Activated CD8-positive, alpha-beta T cell treated with anti-CD3 and anti-CD28 coated beads for 36 hours (primary cell): ENCODE measurements at places on chromosomes 7 and 10. TPM values are rescaled to one million over a fixed set of nuclear protein-coding genes. Genes with fewer than 3 reads are reported as not detected.

Gene ADAM8
- total RNA-seq, result 115 TPM

Gene HPSE2
- not detected for total RNA-seq

DNA sequence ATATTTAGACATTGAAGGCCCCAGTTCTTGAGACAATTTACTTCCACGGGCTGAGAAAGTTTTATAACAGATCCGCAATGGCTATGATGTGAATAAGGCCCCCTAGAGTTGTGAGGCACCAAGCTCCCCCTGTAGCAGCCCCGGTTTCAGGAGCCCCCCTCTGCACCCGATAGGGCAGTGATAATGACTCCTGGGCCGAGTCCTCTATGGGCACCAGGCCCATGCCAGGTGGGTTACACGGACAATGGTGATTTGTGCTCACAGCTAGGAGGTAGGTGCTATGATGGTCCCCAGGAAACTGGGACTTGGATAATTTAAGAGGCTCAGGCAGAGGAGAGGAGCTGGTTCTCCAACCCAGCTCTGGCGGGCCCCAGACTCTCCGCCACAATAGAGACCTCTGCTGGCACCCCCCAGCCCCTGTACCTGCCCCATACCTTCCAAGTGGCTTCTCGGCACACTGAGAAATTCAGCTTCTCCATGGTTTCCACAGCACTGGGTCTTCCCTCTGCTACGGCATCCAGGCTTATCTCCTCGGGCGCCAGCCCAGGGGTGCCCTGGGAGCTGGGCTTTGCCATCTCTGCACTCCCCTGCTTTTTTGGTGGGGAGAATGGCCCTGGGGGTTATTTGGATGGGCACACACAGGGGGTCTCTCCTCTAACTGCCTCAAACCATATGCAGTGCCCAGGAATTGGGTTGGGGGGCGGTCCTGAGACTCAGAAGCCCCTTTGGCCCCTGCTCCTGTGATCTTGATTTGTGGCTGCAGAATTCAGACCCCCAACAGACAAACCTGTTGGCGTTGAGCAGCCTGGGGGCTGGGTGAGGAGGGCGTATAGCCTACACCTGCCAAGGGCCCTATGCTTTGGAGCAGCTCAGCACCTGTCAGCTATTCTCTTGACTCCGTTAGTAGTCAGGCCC, 12.2 kb upstream of the KCP start:
- H3K27me3 ChIP-seq, result no peaks in the 10 kb centered on the region
- no peaks in the 10 kb centered on the region for H3K4me1 ChIP-seq
- H3K4me3 ChIP-seq, result no peak overlapping the region
- H3K27ac ChIP-seq, result no peak overlapping the region

GRCh38 chr10:52383088-52383487, 69.0 kb downstream of the DKK1 start:
- no peaks in the 10 kb centered on the region for H3K4me1 ChIP-seq
- no peak overlapping the region for H3K4me3 ChIP-seq
- no peak for DNase-seq
- no peak overlapping the region for H3K27ac ChIP-seq
- no peaks in the 10 kb centered on the region for H3K27me3 ChIP-seq

Gene LAMB1
- 0.36 TPM for total RNA-seq

Gene AMZ1
- 0.14 TPM for total RNA-seq

Gene AP1S1
- total RNA-seq, result 35.6 TPM

Gene FBXO24
- total RNA-seq, result 1.5 TPM

Gene PCLO
- total RNA-seq, result not detected

- DNase-seq, result no peak
- no peak overlapping the region for H3K4me3 ChIP-seq
- H3K27me3 ChIP-seq, result no peaks in the 10 kb centered on the region
- no peaks in the 10 kb centered on the region for H3K4me1 ChIP-seq
- H3K36me3 ChIP-seq, result no peaks in the 10 kb centered on the region
These were observed 312.4 kb upstream of the AUTS2 start for GRCh38 chr7:69285854-69286253.

- DNase-seq, result no peak
- H3K27me3 ChIP-seq, result peaks cover 11% of the 10 kb centered on the region
- H3K4me1 ChIP-seq, result no peaks in the 10 kb centered on the region
- H3K4me3 ChIP-seq, result no peak overlapping the region
These were observed 447.3 kb downstream of the KCNMA1 start for GRCh38 chr10:77190291-77190690.

- DNase-seq, result no peak
- H3K36me3 ChIP-seq, result no peaks in the 10 kb centered on the region
- no peak overlapping the region for H3K27ac ChIP-seq
- H3K4me1 ChIP-seq, result no peaks in the 10 kb centered on the region
- no peak overlapping the region for H3K4me3 ChIP-seq
- no peaks in the 10 kb centered on the region for H3K27me3 ChIP-seq
These were observed 69.3 kb downstream of the ETV1 start for GRCh38 chr7:13920053-13920697.

GRCh38 chr10:119655566-119656001, 4.4 kb downstream of the BAG3 start:
- H3K4me3 ChIP-seq, result peak overlapping the region; percentile 63
- peaks cover 47% of the 10 kb centered on the region for H3K4me1 ChIP-seq
- peaks cover 19% of the 10 kb centered on the region for H3K36me3 ChIP-seq

Gene UNCX
- total RNA-seq, result not detected

GRCh38 chr7:122056977-122057376, 87.1 kb downstream of the AASS start:
- no peaks in the 10 kb centered on the region for H3K27me3 ChIP-seq
- no peak for DNase-seq
- H3K4me3 ChIP-seq, result no peak overlapping the region
- H3K36me3 ChIP-seq, result no peaks in the 10 kb centered on the region
- no peaks in the 10 kb centered on the region for H3K4me1 ChIP-seq
- no peak overlapping the region for H3K27ac ChIP-seq

Gene HMX3
- 0.69 TPM for total RNA-seq

DNA sequence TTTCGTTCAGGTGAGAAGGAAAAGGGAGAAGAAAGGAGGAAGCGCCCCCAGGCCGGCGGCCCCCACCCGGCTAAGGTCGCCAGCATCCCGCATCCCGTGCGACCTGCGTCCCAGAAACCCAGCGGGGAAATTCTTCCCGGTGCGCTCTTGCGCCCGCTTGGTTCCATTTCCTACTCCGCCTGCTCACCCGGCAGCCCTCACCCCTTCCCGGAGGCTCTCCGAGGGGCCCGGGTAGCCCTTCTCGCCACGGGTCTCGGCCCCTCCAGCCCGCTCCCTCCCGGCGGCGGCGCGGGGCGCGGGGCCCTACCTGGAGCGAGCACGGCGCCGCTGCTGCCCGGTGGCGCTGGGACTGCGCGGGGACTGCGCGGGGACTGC, at the start of gene PRKCQ:
PRKCQ (minus strand) TSS at position 373 of the 375 bp plus-strand sequence. CDS start 65,141 bp downstream, outside the sequence.
- peak within 1 kb of the TSS; percentile 98 for H3K27ac ChIP-seq
- peaks cover 43% of the 10 kb centered on the region for H3K4me1 ChIP-seq
- DNase-seq, result no peak
- no peaks in the 10 kb centered on the region for H3K27me3 ChIP-seq

DNA sequence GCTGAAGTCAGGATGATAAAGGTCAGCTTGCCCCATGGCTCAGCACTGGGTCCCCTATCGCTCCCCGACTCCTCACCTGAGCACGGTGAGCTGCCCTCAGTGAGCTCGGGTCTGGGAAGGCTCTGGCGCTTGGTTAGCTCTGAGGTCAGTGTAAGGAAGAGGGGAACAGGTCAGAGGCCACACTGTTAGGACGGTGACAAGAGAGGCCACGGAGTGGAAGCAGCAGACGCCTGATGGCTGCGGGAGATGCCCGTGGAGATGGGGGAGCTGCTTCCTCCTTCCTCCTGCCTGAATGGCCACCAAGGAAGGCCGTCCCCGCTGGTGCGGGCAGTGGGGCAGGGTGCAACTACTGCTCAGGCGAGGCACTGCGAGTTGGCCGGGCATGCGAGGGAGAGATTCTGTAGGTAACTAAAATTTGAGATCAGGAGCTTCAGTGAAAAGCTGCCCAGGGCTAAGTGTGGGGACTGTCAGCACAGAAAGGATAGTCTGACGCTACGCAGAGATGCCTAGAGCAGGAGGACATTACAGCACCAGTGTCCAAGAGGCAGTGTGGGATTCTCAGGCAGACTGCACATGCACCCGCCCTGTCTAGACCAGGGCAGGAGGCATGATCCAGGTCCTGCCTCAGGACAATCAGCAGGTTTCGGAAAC, 231.3 kb upstream of the GRB10 start:
- no peaks in the 10 kb centered on the region for H3K27me3 ChIP-seq
- no peak for DNase-seq
- H3K36me3 ChIP-seq, result no peaks in the 10 kb centered on the region
- H3K4me3 ChIP-seq, result no peak overlapping the region
- no peaks in the 10 kb centered on the region for H3K4me1 ChIP-seq

DNA sequence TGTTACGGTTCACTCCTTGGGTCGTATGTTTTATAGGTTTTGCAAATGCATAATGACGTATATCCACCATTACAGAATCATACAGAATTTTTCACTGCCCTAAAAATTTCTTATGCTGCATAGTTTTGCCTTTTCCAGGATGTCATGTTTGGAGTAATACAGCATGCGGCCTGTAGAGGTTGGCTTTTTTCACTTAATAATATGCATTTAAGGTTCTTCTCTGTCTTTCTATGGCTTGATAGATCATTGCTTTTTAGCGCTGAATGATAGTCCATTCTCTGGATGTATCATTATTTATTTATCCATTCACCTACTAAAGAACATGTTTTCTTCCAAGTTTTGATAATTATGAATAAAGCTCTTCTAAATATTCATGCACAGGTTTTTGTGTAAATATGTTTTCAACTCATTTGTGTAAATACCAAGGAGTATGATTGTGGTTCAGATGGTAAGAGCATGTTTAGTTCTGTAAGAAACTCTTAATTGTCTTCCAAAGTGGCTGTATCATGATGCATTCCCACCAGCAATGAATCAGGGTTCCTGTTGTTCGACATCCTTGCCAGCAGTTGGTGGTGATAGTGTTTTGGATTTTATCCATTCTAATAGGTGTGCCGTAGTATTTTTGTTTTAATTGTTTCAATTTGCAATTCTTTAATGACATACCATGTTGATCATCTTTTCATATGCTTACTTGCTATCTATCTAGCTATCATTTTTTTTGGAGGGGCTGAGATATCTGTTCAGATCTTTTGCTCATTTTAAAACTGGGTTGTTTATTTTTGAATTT, 531.2 kb upstream of the GHITM start:
- H3K4me1 ChIP-seq, result no peaks in the 10 kb centered on the region
- H3K27ac ChIP-seq, result no peak overlapping the region
- no peaks in the 10 kb centered on the region for H3K27me3 ChIP-seq
- no peak for DNase-seq
- H3K4me3 ChIP-seq, result no peak overlapping the region

DNA sequence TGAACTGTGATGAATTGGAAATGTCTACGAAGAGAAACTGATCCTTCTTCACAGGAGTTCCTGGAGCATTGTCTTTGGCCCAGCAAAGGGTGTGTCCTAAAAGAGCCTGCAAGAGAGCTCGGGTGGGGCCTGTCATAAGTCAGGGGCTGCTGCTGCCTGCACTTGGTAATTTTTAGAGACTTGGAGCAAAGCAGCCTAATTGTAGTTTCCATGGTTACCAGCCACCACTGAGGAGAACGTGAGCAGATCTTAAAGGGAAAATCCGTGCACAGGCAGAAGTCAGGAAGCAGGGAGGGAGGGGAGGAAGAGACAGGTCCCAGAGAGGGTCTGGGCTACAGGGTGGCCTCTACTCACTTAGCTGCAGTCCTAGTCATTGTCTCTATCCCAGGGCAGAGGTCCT, 463.6 kb downstream of the PLXNA4 start:
- no peak for DNase-seq
- H3K27ac ChIP-seq, result no peak overlapping the region
- H3K4me3 ChIP-seq, result no peak overlapping the region
- no peaks in the 10 kb centered on the region for H3K36me3 ChIP-seq
- H3K27me3 ChIP-seq, result no peaks in the 10 kb centered on the region
- H3K4me1 ChIP-seq, result no peaks in the 10 kb centered on the region

DNA sequence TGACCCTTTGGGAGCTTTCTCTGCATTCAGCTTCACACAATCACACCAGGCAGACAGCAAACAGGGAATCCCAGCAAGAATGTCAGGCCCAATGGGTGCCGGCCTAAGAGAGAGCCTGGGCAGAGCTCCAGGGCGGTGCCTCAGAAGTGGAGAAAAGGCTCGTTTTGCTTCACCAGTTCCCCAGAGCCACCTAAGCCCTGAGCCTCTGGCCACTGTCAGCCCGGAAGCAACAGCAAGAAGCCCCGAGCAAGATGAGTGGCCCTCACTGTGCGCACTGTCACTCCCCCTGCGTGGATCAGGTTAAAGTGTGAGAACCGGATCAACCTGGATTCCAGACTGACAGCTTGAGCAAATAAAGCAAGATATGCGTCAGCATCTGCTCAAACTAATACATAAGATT, 14.7 kb downstream of the CNPY1 start:
- no peak overlapping the region for H3K27ac ChIP-seq
- no peaks in the 10 kb centered on the region for H3K36me3 ChIP-seq

GRCh38 chr10:90604636-90605035, 253.2 kb downstream of the HTR7 start:
- H3K36me3 ChIP-seq, result no peaks in the 10 kb centered on the region
- no peaks in the 10 kb centered on the region for H3K4me1 ChIP-seq
- no peaks in the 10 kb centered on the region for H3K27me3 ChIP-seq
- no peak for DNase-seq
- no peak overlapping the region for H3K27ac ChIP-seq

DNA sequence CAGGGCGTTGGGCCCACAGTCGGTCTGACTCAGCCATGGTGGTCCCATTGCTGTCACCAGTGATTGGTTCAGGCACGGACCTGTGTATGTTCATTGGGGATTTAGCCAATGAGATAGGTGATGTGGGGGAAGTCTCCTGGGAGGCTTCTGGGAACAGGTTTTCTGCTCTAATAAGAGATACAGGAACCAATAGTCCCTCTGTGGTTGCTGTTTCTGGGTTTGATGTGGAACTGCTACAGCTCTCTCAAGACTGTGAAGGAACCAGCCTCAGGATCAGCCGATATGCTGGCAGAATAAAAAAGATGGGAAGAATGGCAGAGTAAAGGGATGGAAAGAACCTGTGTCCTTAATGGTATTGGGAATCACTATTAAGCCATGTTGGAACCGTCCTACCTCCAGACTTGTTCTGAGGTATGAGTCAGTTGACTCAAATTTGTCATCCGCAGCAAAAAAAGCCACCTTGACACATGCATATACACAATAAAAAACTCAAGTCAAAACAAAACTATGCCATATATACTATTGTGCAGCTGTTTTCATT, 70.6 kb downstream of the MCMBP start:
- H3K4me3 ChIP-seq, result no peak overlapping the region
- peaks cover 20% of the 10 kb centered on the region for H3K36me3 ChIP-seq
- peaks cover 2% of the 10 kb centered on the region for H3K4me1 ChIP-seq
- H3K27me3 ChIP-seq, result no peaks in the 10 kb centered on the region
- H3K27ac ChIP-seq, result no peak overlapping the region

Gene PON3
- total RNA-seq, result not detected

- peaks cover 6% of the 10 kb centered on the region for H3K27me3 ChIP-seq
- no peak overlapping the region for H3K4me3 ChIP-seq
- no peak for DNase-seq
- H3K4me1 ChIP-seq, result no peaks in the 10 kb centered on the region
These were observed 10.8 kb downstream of the COL1A2 start for GRCh38 chr7:94405506-94405905.

- H3K27me3 ChIP-seq, result peaks cover 1% of the 10 kb centered on the region
- no peak for DNase-seq
- H3K27ac ChIP-seq, result no peak overlapping the region
- H3K36me3 ChIP-seq, result no peaks in the 10 kb centered on the region
- H3K4me3 ChIP-seq, result no peak overlapping the region
These were observed 49.5 kb upstream of the SLC29A3 start for GRCh38 chr10:71269301-71270288.

GRCh38 chr7:2120251-2120660, 112.5 kb downstream of the MAD1L1 start:
- no peak overlapping the region for H3K4me3 ChIP-seq
- H3K27ac ChIP-seq, result peak overlapping the region; percentile 43
- no peaks in the 10 kb centered on the region for H3K27me3 ChIP-seq
- DNase-seq, result peak; percentile 80
- H3K4me1 ChIP-seq, result peaks cover 35% of the 10 kb centered on the region
- H3K36me3 ChIP-seq, result no peaks in the 10 kb centered on the region

Gene GNGT1
- not detected for total RNA-seq

Gene CYP2C8
- not detected for total RNA-seq

Gene ADAM12
- total RNA-seq, result 1.3 TPM
